ENCODE measurements at places on chromosomes 1 and 21.

DNA sequence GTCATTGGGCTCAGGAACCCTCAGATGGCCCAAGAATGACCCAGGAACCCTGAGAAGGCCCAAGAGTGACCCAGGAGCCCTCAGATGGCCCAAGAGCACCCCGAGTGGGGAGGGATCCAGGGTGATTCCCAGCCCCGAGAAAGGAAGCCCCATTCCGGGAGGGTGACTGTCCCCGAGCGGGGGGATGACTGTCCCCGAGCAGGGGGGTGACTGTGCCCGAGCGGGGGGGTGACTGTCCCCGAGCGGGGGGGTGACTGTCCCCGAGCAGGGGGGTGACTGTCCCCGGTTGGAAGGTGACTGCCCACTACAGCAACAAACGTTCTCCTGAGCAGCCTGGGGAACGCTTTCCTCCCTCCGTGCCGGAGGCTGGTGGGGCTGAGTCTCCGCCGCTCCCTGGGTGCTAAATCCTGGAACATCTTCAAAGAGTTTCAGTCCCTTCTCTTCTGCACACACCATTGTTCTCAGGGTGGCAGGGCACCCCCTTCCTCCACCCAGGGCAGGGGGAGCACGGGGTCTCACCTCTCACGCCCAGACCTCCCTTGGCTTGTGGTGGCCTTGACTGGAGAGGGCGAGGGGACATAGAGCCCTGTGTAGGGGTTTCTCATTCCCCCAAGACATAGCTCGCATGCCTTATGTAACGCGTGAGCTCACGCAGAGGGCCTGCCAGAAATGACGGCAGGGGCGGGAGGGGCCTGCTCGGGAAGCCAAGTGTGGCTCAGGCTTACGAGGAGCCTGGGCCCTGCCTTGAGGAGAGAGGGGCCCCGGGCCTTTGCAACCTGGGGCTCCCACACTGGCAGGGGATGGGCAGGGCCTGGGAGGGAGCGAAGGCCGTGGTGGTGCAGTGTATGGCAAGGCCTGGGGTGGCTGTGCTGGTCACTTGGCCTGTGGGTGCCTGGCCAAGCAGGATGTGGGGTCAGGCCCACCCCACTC, 14.3 kb upstream of the SKI start:
- no peak for DNase-seq

- DNase-seq: no peak
Observed at GRCh38 chr1:37290718-37291117, 183.7 kb upstream of the ZC3H12A start.

GRCh38 chr1:118931876-118932275, 56.3 kb downstream of the TBX15 start:
- no peak for DNase-seq

DNA sequence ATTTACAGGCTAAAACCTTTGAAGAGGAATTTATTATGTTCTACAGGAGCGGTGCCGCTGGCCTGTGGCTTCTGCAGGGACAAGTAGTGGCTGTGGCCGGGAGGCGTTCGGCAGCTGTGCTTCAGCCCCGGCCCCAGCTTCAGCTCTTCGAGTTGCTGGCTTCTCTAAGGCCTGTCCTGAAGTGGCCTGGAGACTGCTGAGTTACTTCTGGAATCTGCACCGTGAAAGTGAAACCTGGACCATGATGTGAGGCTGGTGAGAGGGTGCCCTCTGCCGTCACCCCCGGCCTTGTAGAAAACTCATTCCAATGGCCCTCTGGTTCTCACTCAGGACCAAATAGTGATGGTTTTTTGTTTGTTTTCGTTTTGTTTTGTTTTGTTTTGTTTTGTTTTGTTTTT, 48.1 kb downstream of the PRKCZ start:
- DNase-seq: no peak

- DNase-seq: no peak
Observed at GRCh38 chr1:220990427-220991339, 111.4 kb downstream of the HLX start.

- DNase-seq: no peak
Observed at GRCh38 chr1:111955755-111956154, 33.7 kb downstream of the KCND3 start.

- DNase-seq: no peak
Observed at GRCh38 chr1:25055961-25056360, 125.9 kb upstream of the RUNX3 start.

DNA sequence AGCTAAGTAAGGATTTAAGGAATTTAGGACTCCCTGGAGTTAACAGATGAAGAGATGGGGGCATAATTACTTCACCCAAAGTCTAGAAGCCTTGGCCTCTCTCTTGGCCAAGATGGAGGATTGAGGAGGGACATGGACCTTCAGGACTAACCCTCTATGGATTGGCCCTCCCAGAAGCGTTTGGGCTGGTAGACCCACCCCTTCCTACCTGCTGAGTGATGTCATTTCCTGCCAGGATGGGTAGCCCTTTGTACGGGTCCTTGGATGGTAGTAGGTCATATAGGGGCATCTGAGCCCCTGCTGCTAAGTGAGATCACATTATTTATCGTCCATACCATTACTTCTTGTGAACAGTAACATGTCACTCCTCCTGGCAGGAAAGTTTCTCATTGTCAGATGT, 17.7 kb downstream of the LURAP1 start:
- DNase-seq: no peak

DNA sequence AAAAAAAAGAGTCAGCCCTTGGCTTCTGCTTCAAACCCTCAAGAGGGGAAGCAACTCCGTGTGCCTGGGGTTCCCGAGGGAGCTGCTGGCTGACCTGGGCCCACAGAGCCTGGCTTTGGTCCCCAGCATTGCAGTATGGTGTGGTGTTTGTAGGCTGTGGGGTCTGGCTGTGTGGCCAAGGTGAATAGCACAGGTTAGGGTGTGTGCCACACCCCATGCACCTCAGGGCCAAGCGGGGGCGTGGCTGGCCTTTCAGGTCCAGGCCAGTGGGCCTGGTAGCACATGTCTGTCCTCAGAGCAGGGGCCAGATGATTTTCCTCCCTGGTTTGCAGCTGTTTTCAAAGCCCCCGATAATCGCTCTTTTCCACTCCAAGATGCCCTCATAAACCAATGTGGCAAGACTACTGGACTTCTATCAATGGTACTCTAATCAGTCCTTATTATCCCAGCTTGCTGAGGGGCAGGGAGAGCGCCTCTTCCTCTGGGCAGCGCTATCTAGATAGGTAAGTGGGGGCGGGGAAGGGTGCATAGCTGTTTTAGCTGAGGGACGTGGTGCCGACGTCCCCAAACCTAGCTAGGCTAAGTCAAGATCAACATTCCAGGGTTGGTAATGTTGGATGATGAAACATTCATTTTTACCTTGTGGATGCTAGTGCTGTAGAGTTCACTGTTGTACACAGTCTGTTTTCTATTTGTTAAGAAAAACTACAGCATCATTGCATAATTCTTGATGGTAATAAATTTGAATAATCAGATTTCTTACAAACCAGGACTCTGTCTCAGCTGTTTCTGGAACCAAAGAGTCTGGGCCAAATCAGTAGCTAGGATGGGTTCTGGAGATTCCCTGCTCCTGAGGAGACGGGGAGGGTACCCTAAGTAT, 26.8 kb upstream of the KDM4A start:
- no peak for DNase-seq

DNA sequence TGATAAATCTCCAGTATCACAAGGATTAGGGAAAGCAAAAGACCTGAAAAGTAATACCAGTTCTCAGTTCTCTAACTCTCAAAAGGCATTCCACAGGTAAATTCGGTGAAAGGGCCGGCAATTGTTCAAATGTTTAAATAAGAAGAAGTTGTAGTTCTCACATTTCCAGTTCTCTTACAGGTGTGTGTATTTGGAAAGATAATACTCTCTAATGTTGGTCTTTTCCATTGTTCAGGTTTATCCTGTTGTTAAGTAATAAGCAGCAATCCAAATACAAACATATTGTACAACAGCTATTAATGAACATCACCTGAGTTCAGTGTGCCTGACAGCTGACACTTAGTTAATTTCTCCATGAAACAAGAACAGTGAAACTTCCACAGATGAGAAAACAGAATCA, 13.2 kb upstream of the PRKAB2 start:
- no peak for DNase-seq

GRCh38 chr21:15065392-15066122, 757 bp upstream of the NRIP1 start:
- no peak for DNase-seq

GRCh38 chr1:1179983-1180861, 6.5 kb downstream of the TTLL10 start:
- no peak for DNase-seq

DNA sequence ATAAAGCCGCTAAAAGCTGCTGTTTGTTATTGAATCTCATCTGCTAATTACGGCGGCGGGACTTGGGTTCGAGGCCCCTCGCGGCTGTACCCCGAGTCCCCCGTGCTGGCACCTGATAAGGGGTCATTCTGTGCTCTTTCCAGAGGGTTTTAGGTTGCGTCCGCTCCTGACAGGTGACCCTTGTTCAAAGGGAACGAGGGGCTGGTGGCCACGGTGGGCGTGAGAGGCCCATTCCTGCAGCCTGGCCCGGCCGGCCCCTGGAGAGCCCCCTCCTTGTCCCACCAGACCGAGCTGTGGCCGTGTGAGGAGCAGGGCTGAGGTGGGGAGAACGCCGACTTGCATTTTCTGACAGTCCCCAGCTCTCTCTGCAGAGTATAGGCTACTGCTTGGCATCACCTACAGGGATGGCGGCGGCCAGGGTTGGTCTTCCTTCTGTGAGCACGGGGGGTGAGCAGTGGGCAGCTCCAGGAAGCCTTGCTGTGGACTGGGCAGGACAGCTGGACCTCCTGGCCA, 12.2 kb downstream of the PRDM16 start:
- no peak for DNase-seq

DNA sequence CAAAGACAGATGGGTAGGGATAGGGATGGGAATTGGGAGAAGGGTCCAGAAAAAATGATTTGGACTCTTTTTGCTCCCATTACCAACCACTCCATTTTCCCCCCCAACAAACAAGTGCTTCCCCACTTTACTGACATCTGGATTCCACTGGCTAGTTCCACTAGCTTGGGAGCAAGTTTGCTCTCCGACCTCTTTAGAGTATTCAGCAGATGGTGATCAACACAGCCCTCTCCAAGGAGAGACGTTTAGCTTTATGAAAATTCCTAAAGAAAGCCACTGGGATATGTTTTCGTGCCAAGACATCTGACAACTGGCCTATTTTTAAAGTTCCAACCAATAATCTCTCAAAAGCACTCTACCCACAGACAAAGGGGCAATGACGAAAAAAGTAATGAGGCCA, 50.3 kb downstream of the ITPKB start:
- DNase-seq: no peak

GRCh38 chr1:43731867-43732531, 24.7 kb downstream of the ST3GAL3 start:
- DNase-seq: no peak

DNA sequence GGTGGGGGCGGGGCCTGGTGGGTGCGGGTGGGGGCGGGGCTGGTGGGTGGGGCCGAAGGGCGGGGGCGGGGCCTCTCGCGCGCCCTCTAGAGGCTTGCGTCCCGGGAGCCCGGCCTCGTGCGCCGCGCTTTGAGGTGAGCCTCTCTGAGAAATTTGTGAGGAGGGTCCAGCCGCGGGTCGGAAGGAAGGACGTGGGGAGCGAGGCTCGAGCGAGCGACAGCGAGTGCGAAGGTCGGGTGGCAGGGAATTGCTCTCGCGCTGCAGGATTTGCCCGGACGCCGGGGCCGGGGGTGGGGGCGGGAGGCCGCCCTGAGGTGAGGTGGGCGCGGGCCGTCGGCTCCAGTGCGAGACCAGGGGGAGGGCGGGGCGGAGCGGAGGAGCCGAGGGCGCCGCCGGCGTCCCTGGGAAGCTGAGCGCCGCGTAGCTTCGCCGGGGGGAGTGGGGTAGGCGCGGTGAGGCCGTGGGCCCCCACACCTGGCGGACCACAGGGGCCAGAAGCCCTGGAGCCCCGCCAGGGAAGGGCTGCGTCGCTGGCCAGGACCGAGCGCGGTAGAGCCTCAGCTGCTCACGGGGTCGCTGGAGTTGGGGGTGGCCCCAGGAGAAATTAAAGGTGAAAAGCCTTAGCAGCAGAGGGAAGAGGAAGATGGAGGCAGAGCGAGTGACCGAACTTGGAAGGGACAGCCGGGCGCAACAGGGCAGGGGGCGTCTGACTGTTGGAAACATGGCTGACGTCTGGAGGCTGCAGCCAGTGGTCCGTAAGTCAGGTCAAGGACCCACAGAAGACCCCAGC, 754 bp upstream of the LSS start:
- DNase-seq: peak; percentile 42

- no peak for DNase-seq
Observed at GRCh38 chr1:94807742-94808491, 12.2 kb upstream of the SLC44A3 start.

DNA sequence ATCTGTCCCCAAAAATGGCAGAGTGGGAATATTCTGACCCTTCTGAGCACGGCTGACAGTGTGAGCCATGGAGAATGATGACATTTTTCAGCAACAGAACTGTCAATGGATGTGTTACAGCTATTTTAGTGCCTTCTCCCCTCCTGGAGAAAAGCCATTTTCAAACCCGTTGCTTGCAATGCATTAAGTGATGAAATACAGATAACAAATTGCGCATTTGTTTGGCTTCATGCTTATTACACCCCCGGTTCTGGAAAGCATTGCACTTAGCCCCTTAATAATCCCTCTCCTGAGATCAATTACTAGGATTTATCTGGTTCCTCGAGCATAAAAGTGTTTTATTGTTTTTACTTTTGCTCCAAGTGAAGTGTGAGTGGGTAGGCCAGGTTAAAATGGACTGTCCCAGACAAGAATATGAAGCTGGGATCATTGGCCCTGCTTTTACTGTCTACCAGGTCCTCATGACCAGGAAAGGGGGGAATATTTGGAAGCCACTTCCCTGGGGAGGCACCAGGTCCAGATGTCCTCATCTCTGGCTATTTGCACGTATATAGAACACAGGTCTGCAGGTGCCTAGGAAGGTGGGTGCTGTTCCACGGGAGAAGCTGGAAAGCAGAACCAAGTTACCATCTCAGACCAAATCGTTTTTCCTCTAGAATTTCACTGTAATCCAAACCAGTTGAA, 37.5 kb upstream of the HHAT start:
- no peak for DNase-seq

DNA sequence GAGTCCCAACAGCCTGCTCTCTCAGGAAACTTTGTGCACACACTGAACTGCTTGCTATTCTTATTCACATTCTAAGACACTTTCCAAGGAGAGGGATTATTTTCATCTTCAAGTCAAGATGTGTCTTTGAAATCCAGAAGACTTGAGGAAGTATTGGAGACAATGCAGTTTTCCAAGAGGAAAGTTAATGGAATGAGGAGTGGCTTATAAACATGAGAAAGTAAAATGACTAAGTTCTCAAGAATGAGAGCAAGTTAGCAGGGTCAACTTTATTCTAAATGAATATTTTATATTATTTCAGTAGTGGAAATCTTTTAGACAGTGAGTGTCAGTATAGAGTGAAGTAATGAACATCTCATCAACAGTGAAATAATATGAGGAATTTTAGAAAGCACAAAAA, 1239.3 kb downstream of the MRPL39 start:
- DNase-seq: no peak

Data from GM19239 (cell line).